ENCODE measurements at places on chromosomes 2 and 18.
A peak's percentile ranks its signal among the peaks of the same experiment; 100 is the strongest.

GRCh38 chr2:42877511-42877910 is 85.1 kb upstream of the HAAO start:
- no peak for DNase-seq

DNA sequence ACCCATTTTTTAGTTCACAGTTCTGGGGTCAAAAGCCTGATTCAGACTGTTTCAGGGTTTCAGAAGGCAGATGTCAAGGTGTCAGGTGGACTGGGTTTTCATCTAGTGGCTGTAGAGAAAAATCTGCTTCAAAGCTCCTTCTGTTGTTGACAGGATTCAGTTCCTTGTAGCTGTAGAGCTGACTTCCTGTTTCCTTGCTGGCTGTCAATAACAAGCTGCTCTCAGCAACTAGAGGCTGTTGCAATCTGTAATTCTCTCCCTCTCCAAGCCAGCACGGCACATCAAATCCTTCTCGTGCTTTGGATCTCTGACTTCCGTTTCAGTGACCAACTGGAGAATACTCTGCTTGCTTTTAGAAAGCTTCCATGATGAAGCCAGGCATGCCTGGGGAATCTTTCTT is 179.4 kb downstream of the DOK6 start:
- no peak for DNase-seq

DNA sequence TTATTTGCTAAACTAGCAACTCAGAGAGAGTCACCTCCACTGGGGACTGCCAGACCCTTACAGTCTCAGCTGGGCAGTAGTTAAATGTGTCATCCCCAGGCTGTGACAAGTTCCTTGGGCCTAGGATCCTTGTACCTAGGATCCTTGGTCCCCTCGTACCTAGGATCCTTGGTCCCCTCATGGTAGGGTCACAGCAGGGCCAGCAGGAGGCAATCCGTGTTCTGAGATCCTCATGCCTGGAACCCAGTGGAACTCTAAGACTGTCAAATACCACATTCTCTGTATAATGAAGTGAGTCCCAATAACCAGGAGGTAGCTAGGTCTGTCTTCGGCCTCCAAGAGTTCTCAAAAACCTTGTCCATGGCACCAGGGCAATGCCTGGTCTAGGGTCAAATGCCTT is 60.8 kb downstream of the LYPD6B start:
- DNase-seq: no peak

GRCh38 chr18:73887801-73888200 is 259.8 kb downstream of the FBXO15 start:
- DNase-seq: no peak

- DNase-seq: no peak
Measured at GRCh38 chr2:226011716-226012450, 612.4 kb downstream of the NYAP2 start.

- DNase-seq: no peak
Measured at GRCh38 chr2:238649936-238650518, 197.9 kb upstream of the TWIST2 start.

GRCh38 chr2:237154082-237154638 is 68.5 kb downstream of the COPS8 start:
- peak; percentile 46 for DNase-seq

DNA sequence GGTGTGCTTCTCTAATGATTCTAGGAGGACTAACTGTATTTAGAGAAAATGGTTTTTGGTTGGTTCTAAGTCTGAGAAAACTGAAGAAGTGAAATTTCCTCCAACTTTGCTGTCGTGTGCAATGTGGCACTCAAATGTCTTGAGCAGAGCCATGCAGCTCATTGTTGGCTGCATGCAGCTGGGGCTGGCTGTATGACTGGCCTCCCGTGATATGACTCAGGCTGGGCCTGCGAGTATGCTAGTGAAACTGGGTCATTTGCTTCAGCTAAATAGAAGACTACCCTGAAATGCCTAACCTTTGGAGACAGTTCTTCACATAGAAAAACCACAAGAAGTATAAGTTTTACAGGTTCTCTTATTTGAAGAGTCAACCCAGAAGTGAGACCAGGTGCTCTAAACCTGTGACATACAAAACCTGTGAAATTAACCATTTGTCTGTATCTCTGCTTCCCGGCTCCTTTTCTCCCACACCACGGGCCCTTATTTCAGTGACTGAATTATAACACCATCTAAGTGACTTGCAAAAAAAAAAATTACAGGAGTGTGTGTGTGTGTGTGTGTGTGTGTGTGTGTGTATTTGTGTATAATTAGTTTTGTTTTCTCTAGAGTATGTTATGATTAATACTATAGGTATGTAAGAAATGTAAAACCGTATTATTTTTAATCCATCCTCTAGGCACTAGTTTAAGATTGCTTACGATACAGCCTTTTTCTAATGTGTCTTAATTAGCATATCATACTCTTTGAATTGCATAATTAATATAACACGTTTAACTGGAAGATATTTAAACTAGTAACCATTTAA is 15.9 kb downstream of the POLI start:
- no peak for DNase-seq

DNA sequence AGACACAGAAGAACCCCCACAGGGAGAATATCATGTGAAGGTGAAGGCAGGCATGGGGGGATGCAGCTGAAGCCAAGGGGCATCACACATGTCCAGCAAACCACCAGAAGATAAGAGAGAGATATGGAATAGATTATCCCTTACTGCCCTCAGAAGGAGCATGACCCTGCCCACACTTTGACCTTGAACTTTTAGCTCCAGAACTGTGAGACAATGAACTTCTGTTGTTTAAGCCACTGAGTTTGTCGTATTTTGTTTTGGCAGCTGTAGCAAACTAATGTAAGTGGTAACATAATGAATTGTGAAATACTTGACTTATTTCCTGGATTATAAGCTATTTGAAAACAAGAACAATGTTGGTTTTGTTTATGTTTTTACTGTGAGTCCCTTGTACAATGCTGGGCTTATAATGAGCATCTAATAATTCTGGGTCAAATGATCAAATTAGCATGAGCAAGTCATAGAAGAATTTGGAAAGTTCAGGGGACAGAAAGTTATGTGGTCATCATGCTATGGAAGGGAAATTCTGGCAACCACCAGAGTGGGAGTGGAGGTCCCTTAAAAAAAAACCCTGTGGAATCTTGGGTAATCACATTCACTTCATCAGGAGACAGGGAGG is 541.0 kb upstream of the KLHL29 start:
- DNase-seq: no peak

DNA sequence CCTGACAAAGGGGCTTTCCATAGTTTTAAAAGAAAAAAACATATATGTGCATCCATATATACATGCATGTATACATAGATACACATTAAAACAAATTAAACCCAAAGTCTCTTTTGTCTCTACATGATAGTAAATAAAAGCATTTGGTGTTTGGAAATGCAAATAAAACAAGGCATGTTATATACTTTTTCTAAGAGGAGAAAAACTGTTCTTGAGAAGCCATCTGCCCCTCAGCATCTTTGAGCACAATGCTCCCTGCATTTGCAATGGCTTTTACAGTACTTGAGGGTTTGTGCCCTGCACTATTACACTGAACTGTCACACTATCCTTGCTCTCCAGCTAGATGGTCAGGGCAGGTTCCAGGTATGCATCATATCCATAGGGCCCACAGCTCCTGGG is 210.2 kb downstream of the L3MBTL4 start:
- no peak for DNase-seq

DNA sequence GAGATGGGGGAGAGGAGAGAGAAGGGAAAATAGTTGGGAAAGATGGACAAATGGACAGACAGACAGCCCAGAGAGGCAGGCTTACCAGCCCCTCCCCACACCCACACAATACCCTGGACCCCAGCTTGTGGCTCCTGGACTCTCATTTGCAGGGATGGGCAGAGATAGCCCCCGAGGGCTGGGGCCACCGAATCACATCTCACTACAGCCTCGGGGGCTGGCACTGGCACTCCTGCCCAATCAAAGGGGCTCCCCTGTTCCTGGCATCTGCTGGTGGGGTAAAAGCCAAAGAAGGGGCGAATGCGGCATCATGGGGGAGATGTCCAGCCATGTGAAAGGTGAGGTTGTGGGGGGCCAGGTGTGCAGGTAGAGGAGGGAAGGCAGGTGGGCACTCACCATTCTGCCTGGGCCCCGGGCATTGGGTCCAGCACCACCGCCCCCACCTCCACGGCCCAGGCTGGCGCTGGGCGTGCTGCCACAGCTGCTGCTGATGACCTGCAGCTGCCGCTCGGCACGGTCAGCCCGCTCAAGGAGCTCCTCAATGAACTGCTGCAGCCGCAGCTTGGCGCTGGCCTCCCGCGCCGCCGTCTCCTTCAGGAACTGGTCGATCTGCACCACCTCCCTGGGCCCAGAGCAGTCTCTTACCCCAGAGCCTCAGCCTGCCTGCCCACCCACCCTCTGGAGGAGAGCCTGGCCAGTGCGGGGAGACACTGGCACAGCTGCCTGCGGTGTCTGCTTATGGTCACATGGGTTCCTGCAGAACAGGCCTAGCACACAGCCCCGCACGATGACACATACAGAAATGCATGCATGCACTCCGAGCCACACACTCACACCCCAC is 18.0 kb downstream of the FBXO41 start:
- no peak for DNase-seq

GRCh38 chr2:205637779-205638503 is 44.4 kb upstream of the NRP2 start:
- DNase-seq: no peak

DNA sequence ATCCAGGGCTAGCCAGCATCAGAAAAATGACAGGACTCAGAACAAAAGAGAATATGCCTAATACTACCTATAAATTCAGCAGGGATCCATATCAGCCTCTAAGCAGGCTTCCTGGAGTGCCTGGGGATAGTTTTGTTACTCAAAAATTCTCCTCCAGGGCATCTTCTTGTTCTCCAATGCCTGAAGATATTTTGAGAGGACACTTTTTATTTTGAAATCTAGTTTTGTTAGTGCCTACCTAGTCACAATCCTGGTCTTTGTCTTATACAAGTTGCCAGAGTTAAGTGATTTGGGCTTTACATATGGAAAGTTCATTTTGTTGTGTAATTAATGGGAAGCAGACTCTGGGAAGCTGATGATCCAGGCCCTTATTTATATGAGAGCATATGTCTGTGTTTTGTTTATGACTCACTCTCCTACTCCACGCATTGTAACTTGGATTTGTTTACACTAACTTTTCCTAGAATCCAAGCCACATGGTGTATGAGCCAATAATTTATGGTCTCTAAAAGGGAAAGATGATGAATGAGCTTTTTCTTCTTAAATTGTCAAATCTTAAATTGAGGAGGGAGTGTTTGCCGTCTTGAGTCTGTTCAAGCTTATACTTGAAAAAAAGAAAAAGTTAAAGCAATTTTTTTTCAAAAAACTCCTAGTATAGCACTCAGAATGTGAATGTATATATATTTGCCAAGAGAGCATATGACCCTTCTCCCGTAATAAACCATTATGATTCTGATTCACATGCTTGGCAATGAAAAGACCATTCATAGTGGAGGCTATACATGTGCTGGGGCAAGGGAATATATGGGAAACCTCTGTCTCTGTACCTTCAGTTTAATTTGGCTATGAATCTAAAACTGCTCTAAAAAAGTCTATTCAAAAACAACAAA is 370.3 kb downstream of the SETBP1 start:
- no peak for DNase-seq

- DNase-seq: no peak
Measured at GRCh38 chr2:65231892-65232477, 4.4 kb downstream of the ACTR2 start.

- DNase-seq: no peak
Measured at GRCh38 chr18:50034029-50034428, 160.9 kb downstream of the MYO5B start.

DNA sequence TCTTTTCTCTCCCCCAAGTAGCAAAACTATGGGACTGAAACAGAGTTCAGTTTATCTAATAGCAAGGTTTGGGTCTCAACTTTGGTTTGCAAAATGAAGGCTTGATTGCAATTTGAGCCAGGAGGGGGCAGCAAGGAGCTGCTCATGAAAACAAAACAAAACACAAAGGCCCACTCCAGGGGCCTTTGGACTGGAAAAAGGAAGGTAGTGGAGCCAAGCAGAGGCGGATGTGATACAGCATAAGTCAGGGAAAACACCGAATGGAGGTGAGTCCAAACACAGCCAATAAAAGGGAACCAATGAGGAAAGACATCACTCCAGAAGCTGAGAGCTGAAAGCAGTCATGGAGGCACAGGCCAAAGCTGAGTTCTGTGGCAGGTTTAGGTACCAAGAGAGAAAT is 799.7 kb upstream of the ACVR2A start:
- DNase-seq: peak; percentile 66

- DNase-seq: no peak
Measured at GRCh38 chr18:3209859-3210569, 9.8 kb downstream of the MYOM1 start.

DNA sequence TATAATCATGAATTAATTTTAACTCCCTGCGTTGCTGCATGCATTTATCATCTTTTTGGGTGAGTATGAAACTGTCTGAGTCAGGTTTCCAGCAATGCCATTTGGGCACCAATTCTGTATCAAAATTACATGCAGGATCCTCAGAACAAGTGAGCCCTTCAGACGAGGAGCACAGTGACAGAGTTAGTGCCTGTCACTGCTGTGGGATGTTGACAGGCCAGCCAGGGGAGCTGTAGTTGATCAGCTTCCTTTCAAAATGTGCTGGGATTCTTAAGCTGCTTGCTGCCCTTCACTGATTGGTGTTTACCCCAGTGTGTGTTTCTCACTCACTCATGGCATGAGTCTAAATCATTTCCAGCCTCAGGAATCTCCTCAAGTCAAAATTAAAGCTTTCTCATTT is 109.2 kb downstream of the TPGS2 start:
- no peak for DNase-seq

GRCh38 chr2:239214725-239215124 is 186.1 kb downstream of the HDAC4 start:
- no peak for DNase-seq

GRCh38 chr18:63070767-63071502 is 248.6 kb downstream of the BCL2 start:
- DNase-seq: no peak

- DNase-seq: no peak
Measured at GRCh38 chr2:233164967-233165366, 86.5 kb upstream of the ATG16L1 start.

DNA sequence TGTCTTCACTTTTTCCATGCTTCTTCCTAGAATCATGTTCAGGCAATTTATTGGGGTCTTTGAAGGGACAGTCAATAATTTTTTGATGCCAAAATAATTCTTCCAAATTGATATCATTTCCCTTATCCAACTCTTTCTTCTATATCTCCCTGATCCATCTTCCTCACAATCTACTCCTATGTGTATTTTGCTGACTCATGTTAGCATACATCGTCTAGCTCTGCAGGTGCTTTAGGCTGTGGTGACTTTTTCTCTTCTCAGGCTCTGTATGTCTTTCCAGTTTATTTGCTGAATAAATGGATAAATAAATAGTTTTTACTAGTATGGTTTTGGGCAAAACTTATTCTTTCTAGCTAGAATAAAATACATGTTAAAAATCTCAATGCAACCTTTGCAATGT is 1650.9 kb upstream of the TMEFF2 start:
- no peak for DNase-seq
